ENCODE measurements at places on chromosomes 3 and 15.
A peak's percentile ranks its signal among the peaks of the same experiment; 100 is the strongest.

DNA sequence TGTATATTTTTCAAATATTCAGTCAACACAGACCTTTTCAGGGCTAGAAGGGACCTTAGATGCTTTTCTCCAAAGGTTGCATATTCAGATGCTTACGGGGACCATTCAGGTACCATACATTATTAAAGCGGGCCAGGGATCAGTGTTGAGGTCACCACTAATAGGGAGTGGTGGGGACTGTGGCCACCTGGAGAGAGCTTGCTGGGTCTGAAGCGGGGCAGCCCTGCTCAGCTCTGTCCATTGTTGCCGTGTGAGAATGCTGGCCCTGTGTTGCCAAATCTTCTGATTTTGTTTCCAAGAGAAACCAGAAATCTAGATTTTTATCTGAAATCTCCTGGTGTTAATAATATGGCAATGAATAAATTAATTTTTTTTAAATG lies 23.7 kb downstream of the ABHD2 start:
- DNase-seq, result no peak

DNA sequence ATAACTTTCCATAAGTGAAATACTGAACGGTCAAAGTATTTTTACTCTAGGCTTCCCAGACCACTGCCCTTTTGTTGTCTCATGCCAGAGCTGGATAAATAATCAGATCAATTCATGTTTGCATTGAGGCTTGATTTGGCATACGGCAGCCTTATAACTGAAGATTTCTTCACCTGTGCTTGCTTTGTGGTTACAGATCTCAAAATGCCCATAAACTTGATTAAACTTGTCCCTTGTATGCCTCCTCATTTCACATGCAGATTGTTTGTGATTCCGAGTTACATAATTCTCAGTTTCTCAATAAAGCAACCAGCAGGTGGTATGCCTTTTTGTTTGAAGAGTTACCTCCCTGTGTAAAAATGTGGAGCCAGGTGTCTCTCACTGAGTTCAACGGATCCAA lies 211.4 kb upstream of the LRIG1 start:
- no peak for DNase-seq

- no peak for DNase-seq
Measured at GRCh38 chr15:31034152-31034551, 42.7 kb upstream of the MTMR10 start.

- DNase-seq, result no peak
Measured at GRCh38 chr3:169581633-169582032, 81.9 kb downstream of the MECOM start.

DNA sequence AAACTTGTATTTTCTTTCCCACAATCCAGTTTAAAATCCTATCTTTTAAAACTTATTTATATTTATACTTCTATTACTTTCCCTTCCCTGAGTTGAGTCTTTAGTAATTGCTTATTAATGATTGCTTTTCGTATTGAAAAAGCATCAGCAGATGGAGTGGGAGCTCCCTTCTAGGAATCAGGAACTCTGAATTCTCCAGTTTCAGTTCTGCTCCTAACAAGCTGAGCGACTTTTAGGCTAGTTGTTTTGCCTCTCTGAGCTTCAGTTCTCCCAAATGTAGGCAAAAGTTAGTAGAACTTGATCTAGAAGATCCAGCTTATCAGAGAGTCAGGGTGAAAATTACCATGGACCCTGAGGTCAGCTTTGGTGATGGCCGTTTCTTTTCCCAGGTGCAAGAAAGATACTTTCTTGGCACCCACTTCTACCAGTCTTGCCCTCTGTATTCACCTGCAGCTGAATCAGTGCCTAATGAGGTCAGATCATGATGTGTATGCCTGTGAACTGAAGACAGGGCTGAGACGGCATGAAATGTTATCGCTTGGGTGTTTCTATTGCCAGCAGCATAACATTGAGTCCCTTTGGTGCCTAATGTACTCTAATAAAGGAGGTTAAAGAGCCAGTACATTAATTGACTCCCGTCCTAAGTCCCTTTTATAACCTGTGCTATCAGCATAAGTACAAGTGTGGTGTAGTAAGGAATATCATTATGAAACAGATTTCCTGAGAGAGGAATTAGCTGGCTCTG lies 194.5 kb upstream of the TBC1D5 start:
- DNase-seq, result no peak

DNA sequence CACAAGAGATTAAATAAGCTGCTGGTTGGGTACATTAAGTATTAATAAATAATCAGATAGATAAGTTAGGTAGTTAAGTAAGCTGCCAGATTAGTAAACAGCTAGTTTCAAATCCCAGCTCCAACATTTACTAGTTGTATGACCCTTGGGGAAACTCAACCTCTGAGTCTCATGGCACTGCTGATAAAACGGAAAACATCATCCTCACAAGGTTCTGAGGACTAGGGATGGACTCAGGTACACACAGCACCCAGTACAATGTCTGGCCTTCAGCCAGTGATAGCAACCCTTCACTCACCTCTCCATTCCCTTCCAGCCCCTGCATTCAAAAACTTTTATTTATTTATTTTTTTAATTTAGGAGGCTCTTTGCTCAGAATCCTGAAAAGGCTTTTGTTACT lies 32.3 kb downstream of the B3GNT5 start:
- DNase-seq, result no peak

DNA sequence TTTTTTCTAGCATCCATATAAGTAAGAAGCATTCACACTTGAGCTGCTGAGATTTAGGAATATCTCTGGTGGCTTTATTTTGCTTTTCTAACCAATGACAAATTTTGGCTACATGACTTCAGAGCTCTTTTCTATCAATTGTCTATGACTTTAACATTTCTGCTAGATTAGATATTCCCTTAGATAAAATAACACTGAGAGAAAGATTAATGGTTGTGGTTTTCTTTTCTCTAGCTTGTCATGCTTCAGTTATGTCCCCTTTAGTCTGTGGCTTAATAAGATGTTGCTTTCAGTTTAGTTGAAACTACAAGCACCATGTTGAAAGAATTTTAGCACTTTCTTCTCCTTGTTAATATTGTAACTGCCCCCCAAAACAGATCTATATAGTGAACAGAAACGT lies 665.6 kb upstream of the CCDC54 start:
- DNase-seq, result no peak

DNA sequence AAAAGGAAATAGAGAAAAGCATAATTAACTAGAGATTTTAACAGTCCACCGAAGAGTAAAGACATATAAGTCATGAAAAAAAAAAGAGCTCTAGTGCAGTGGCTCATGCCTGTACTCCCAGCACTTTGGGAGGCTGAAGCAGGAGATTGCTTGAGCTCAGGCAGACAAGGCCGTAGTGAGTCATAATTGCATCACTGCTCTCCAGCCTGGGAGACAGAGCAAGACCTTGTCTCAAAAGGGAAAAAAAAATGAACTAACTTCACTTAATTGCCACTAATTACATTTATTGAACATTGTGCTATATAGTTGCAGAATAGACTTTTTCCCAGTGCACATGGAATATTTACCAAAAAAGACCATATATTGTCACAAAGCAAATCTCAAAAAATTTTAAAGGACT lies 221.8 kb downstream of the CBLB start:
- no peak for DNase-seq

- DNase-seq, result no peak
Measured at GRCh38 chr3:5485427-5485826, 297.9 kb downstream of the EDEM1 start.

- no peak for DNase-seq
Measured at GRCh38 chr3:193872265-193872753, 263.6 kb upstream of the HES1 start.

DNA sequence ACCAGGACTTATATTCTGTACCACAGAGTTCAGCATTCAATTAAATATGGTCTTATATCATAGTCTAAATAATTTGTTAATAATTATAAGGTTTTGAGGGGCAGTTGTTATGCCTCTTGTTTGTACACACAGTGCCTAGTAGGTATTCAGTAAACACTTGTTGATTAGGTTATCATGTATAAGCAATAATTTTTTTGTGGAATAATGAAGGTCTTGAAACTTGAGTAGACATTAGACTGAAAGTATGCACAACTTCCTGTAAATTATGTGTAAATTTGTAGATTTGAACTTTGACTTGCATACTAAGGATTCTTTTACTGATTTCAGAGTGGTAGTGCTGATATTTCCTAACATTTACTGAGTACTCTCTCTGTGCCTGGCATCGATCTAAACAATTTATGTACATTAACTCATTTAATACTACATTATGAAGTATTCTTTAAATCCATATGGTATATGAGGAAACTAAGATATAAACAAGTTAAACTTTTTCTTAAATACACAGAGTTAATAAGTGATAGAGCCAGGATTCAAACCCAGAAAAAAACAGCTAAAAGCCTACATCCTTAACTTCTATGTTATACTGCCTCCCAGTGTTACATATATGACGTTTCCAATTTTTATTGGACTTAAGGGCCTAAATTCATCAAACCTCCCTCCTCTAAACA lies 65.1 kb downstream of the GLCE start:
- no peak for DNase-seq

GRCh38 chr15:58438956-58439355 lies 7.2 kb downstream of the LIPC start:
- no peak for DNase-seq

DNA sequence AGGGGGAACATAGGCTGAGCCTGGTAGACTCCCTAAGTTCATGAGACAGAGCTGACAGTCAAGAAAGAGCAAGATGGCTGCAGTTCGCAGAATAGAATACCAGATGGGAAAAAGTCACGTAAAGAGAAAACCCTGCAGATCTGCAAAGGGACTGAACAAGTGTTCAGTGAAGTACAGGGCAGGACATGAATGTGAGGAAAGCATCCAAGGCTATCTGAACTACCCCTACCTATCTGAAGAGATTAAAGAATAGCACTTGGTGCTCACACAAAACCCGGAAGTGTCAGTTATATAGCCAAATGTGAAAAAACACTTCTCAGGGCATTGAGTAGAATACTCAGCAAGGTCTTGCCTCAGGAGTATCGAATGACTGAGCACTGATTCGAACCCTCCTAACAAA lies 44.0 kb downstream of the GOLGB1 start:
- no peak for DNase-seq

DNA sequence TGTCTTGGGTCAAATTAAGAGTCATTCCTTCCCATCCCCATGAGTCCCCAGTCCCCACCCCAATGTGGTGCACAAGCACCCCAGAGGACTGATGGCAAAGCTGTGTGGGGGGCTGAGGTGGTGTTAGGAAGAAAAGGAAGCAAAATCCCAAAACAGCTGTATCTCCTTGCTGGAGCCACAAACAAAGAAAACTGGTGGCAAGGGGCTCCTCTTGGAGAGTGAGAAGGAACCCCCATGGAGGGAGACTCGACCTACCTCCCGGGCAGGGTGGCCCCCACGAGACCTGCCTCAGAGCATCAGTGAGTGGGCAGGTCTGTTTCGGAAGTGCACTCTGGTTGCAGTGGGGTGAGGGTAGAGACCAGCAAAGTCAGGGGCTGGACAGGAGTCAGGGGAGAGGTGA lies 29.2 kb downstream of the PRR23E start:
- no peak for DNase-seq

- no peak for DNase-seq
Measured at GRCh38 chr3:62875558-62876002, 364 bp upstream of the CADPS start.

GRCh38 chr3:58474348-58474911 lies 17.5 kb upstream of the KCTD6 start:
- DNase-seq, result no peak

DNA sequence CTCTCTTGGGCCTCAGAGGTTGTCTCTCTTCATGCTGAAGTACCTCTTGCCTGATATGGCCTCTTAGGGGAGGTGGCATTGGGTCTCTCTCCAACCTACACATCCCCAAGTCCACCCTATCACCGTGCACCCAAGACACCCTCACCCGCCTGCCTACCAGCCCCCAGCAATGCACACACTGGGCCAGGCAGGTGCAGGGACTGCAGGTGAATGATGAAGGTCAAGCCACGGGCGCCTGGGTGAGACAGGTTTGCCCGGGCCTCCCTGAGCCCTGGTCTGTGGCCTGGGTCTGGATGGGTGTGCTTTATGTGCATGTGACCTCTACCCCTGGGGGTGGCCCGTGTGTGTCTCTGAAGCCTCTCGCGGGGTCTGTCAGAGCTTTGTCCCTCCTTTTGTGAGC lies 68.3 kb downstream of the WNT7A start:
- DNase-seq, result no peak

DNA sequence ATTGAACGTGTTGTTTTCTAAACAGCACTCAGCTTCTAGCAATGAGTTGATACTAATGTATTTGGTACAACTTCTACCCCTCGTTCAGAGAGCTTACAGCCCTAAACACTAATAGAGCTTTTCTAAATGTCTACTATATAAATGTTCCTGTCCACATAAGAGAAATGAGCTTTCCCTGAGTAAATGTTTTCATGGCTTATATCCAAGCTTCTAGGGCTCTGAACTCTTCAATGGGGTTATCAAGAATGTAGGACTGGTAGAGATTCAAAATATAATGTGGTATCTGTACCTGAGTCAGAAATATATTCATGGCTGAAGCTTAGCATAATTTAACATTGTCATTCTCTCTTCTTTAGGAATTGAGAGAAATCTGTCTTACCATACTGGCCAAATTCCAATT lies 73.4 kb downstream of the SERPINI1 start:
- no peak for DNase-seq

- no peak for DNase-seq
Measured at GRCh38 chr3:192923731-192924130, 6.1 kb upstream of the MB21D2 start.

DNA sequence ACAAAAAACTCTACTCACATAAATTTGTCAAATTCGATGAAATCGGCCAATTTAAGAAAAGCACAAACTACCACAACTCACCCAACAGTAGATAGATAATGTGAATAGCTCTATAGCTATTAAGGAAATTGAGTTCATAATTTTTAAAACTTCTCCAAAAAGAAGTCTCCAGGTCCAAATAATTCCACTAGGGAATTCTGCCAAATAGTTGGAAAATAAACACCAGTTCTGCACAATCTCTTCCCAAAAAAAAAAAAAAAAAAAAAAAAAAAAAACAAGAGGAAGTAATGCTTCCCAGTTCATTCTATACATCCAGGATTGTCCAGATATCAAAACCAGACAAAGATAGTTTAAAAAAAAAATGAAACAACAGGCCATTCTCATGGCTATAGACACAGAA lies 164.2 kb downstream of the POLR2M start:
- no peak for DNase-seq

GRCh38 chr15:80234883-80235282 lies 17.1 kb downstream of the CTXND1 start:
- peak; percentile 5 for DNase-seq

GRCh38 chr3:15634671-15635070 lies 33.1 kb downstream of the BTD start:
- DNase-seq, result no peak

DNA sequence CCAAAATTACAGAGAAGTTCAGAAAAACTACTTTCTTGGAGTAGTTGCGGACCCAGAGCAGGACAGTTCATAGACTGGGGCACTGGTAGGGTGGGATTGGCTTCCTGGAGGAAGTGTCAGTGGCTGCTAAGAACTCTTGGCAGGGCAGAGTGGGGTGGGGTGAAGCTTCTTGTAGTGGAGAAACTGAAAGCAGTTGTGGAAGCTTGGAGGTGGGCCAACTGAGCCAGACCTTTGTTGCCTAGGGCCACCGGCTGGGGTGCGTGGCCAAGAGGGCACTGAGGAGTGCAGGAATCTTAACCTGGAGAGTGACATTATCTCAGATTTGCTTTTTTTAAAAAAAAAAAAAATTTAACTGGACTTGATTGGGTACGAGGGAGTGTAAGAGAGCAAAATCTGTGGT lies 3.1 kb downstream of the KAT2B start:
- peak; percentile 15 for DNase-seq

Data from stimulated activated CD4-positive, alpha-beta T cell treated with anti-CD3 and anti-CD28 coated beads, TNF-alpha, amount 100 ng/mL, for 4 hours (primary cell).